ENCODE measurements at places on chromosomes 2 and 18.
A peak's percentile ranks its signal among the peaks of the same experiment; 100 is the strongest.

GRCh38 chr2:113854970-113855740 lies 34.7 kb upstream of the ACTR3 start:
- DNase-seq: no peak

DNA sequence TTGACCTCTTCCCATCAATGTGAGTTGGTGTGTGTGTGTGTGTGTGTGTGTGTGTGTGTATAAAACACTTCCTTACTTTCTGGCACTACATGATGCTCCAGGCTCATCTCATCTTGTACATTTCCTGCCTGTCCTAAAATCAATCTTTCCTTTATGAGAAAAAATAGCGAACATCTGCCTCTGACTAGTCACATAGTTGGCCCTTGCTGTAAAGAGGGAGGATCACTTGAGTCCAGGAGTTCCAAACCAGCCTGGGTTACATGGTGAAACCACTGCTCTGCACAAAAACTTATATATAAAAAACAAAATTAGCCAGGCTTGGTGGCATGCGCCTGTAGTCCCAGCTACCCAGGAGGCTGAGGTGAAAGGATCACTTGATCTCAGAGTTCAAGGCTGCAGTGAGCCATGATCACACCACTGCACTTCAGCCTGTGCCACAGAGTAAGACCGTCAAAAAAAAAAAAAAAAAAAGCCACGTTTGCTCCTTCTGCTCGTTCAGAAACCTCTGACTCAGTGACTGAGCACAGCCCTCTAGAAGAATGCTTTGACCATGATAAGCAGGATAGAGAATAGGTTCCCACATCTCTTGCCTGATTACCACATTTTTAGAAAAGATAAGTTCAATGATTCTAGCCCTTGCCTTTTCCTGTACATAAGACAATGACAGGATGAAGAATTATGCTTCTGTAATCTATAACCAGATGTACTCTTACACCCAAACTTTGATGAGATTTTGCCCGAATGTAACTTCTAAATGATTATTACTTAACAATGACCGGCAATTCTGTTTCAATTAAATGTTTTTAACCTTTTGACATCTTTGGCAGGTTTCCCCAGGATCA lies 45.2 kb upstream of the ST3GAL5 start:
- no peak for DNase-seq

GRCh38 chr2:144334551-144334950 lies 185.4 kb downstream of the ZEB2 start:
- DNase-seq: no peak

DNA sequence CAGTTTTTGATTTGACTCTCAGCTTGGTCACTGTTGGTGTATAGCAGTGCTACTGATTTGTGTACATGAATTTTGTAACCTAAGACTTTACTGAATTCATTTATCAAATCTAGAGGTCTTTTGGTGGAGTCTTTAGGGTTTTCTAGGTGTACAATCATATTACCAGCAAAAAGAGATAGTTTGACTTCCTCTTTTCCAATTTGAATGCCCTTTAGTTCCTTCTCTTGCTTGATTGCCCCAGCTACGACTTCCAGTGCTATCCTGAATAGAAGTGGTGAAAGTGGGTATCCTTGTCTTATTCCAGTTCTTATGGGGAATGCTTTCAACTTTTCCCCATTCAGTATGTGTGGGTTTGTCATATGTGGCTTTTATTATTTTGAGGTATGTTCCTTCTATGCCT lies 312.9 kb upstream of the REV1 start:
- no peak for DNase-seq

DNA sequence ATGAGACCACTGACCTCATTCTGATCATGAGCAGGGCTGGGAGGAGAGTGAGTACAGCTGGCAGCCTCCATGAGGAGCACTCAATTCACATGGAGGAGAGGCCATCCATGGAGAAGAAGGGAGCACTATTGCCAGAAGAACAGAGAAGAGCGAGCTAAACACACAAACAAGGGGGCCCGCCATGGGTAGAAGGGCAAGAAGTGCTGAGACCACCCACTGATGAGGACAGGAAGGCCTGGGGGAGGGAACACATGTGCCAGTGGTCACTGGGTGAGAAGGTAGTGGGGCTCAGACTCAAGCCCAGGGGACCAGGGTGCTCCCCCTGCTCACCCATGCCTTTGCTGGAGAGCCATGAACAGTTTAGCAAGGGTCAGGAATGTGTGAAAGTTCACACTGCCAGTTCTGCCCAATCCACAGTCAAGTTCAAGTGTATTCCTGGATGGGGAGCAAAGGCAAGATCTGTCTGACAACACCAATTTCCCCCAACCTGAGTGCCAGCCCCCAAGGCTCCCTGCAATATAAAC lies 57.7 kb downstream of the TTC32 start:
- DNase-seq: no peak

DNA sequence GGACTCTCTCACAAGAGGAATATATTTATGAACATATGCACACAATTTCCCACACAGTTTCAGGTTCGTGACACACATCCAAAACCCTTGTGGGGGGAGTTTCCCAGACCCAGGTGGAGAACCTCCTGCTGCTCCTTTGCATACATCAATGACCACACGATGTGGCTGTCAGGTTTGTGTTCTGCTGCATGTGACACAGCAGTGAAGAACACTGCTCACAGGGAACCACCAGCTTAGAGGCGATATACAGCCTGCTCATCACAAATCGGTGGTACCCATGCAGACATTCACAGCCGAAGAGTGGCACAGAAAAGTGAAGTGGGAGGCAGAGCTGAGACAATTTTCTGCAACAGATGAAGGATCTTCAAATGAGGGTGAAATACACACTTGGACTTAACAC lies 175.6 kb upstream of the ZFP36L2 start:
- no peak for DNase-seq

- DNase-seq: no peak
These were observed 422.6 kb upstream of the LYPD1 start for GRCh38 chr2:133092571-133092970.

DNA sequence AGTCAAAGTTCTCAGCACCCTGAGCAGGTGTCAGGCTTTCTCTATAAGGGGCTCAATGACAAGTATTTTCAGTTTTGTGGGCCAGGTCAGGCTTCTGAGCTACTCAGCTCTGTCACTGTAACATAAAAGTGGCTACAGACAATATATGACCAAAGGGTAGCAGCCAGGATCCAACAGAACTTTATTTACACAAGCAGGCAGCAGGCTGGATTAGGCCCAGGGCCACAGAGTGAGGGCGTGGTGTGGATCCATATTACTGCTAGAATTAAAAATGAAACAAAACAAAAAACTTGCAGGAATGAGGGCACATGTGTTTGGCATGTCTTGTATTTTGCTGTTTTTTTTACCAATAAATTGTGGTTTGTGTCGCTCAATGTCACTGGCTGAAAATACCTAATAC lies 143.7 kb downstream of the EIPR1 start:
- no peak for DNase-seq

GRCh38 chr2:30509716-30510115 lies 62.7 kb downstream of the LCLAT1 start:
- DNase-seq: no peak

DNA sequence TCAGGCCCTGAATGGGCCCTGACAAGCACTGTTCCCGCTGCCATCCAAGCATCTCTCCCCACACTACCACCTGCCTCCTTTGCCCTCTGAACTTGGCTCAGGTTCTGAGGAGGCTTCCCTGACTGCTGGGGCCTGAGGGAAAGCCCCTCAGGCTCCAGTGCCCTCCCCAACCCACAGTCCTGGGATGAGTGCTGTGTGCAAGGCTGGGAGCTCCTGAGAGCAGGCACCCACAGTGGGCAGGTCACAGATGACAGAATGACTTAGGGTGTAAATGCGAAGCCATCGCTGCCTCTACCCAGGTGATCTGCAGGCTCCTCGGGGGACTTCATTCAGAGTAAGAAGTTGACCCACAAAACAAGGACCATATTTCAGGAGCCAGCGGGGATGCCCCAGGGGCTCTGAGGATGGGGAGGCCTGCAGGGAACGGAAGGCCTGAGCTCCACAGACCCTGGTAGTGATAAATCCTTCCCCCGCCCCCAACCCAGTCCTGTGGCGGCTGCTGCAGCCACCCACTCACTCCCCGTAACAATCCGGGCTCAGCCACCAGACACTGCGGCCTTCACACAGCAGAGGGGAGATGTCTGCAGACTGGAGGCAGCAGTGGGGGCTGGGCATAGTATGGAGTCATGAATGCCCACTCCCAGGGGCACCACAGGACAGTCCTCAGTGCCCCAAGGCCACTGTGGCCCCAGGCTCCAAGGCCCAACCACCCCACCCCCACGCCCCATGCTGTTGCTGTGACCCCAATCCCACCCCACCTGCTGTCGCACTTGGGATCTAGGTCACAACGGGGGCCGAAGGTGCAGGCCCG lies 8.9 kb downstream of the BIN1 start:
- peak; percentile 47 for DNase-seq

Measured in naive thymus-derived CD8-positive, alpha-beta T cell (primary cell).